ENCODE measurements at places on chromosomes 7 and 10. TPM values are rescaled to one million over a fixed set of nuclear protein-coding genes. Genes with fewer than 3 reads are reported as not detected.

Gene RBM20
- 3.5 TPM for total RNA-seq

Gene EGFR
- 292 TPM for total RNA-seq

Gene SLC13A4
- 0.63 TPM for total RNA-seq

Gene PLA2G12B
- total RNA-seq = not detected

Gene CXCL12
- 26.6 TPM for total RNA-seq

Gene VPS50
- 29.4 TPM for total RNA-seq

Gene HECW1
- total RNA-seq = not detected

Gene XRCC2
- 0.25 TPM for total RNA-seq
